Activated T-helper 1 cell treated with Interleukin-2 at 50 U/mL for 16 hours (primary cell): ENCODE measurements at places on chromosomes 2 and 18.

DNA sequence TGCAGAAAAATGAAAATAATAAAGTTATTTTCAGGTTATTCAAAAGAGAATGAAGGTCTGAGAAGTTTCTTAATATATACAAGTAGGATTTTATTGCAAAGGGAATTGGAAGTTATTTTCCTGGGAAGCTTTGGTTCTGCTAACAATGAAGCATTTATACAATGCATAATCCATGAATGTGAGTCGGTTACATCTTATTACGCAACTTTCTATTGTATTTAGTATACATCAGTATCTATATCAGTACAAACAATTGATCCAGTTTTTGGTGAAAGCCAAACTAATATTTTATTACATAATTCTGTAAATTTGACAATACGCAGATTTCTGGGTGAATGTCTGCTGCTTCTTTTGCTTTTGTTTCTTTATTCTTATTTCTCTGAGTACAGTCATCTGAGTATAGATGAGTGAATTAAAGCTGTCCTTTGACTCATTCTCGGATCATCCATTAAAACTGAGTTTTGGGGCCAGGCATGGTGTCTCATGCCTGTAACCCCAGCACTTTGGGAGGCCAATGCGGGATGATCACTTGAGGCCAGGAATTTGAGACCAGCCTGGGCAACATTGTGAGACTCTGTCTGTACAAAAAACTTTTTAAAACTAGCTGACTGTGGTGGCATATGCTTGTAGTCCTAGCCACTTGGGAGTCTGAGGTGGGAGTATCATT lies 108.5 kb downstream of the SOCS6 start:
- DNase-seq = no peak

GRCh38 chr2:131140581-131140980 lies 35.4 kb downstream of the PLEKHB2 start:
- DNase-seq = no peak

DNA sequence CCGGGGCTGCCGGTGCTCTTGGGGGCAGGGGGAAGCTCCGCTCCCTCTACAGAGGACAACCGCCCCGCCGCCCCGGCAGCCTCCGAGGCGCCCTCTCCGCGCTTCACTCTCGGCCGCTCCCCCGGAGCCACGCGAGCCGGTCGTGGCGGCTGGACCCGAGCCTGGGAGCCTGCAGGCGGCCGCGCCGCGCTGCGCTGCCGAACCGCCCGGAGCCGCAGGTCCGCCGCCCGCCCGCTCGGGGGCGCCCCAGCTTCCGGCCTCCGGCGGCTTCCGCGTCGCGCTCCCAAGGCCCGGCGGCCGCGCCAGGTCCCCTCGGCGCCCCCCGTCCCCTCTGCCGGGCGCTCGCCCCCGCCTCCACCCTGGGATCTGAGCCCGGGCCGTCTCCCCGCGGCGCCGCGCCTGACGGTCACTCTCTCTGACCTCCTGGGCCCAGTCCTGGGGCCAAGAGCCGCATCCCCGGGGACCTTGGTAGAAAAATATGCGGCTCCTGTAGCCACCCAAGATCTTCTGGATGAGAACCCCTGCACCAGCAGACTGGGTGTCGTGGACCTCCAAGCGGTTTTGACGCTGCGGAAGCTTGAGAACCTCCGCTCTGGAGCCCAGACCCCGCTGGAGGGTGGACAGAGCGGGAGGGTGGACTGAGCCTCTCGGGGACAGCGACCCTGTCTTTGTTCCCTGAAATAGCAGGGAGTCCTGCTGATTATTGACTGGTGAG lies 44.3 kb downstream of the SERTAD2 start:
- peak; percentile 66 for DNase-seq

GRCh38 chr2:46334389-46335271 lies 37.4 kb downstream of the EPAS1 start:
- DNase-seq = no peak

- DNase-seq = no peak
Observed at GRCh38 chr18:79945118-79946042, 6.1 kb downstream of the SLC66A2 start.

- no peak for DNase-seq
Observed at GRCh38 chr2:236828820-236829219, 256.9 kb upstream of the COPS8 start.

- no peak for DNase-seq
Observed at GRCh38 chr2:50196775-50197480, 835.0 kb downstream of the NRXN1 start.

- DNase-seq = no peak
Observed at GRCh38 chr18:58823412-58823811, 41.3 kb upstream of the ZNF532 start.

DNA sequence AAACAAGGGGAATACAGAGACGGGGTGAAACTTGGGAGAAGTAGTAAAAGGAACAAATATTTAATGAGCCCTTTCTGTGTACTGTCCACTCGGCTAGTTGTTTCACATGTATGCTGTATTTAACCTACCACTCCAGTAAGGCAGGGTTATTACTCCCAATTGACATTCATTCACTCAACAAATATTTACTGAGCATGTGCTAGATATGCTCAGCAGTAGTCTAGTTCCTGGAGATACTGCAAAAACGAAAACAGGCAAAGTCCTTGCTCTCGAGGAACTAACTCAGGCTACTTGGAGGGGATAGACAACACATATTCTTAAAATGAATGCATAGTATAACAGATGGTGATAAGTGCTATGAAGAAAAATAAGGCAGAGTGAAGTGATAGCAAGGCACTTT lies 207.3 kb downstream of the SS18 start:
- DNase-seq = no peak

GRCh38 chr2:154433010-154433409 lies 265.5 kb upstream of the KCNJ3 start:
- no peak for DNase-seq

DNA sequence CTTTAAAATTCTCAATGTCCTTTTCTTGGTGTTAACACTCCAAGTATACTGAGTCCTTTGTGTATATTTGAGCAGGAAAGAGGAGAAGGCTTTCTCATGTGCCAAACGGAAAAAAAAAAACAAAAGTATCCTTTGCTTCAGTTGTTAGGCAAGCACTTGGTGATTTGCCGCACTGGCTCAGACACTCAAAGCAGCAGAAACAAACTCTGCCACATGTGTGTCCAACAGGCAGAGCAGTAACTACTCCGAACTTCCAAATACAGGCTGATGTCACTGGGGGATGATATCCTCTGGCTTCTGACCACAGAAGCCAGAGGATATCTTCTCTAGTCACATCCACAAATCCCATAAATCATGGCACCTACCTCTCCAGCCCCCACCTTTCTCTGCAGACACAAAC lies 108.0 kb upstream of the SALL3 start:
- no peak for DNase-seq

DNA sequence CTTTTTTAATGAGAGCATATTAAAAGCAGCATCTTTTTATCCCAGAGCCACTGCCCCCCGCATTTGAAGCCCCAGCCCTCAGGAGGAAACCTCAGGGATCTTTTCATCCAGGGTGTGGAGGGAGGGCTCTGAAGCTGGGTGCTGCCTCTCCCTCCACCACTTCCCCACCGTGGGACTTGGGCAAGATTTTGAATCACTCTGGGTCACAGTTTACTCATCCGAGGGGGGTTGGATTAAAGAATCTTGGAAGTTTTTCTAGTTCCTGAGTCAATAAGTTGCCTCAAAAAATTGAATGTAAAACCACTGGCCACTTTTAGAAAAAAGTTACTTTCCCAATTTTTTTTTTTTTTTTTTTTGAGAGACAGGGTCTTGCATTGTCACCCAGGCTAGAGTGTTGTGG lies 62.0 kb upstream of the ANKRD44 start:
- DNase-seq = no peak

DNA sequence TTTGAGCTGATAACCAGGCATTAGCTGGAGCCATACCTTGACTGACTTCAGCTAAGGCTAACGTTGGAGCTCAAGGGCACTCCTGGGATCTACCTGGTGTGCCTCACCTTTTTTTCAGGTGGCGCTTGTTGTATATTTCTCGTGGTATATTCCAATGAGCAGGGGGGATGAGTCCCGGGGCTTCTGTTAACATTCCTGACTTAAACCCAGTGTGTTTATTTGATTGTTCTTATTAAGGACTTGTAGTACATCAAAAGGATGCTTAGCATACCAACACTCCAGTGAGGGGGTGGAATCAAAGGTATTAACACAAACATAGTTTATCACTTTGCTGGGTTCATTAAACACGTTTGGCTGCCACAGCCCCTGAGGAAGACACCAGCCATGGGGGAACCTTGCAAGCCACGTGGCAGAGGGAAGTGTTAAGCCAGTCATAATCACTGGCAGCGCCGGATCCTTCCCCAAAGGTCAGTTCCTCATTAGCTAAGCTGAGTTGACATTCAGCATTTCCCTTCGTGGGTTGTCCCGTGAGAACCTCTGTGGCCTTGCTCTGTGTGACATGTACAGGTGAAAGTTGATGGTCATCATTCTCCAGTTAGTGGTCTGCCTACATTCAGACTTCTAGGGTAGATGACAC lies 119.5 kb upstream of the MCFD2 start:
- DNase-seq = no peak

GRCh38 chr18:49013961-49014604 lies 63.3 kb upstream of the SMAD7 start:
- DNase-seq = no peak

GRCh38 chr2:16038621-16039020 lies 98.3 kb downstream of the MYCN start:
- DNase-seq = no peak

DNA sequence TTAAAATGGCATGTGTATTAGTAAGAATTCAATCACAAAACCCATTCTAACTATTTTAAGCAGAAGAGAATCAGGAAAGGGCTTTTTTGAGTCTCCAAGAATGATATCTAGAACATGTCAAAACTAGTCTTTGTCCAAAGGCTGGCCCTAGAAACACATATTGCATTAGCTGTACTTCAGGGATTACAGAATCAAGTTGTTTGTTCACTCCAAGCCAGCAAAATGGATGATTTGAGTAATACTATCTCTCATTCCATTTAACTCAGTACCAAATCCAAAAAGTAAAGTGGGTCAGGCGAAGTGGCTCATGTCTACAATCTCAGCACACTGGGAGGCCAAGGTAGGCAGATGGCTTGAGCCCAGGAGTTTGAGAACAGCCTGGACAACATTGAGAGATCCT lies 41.3 kb downstream of the ATF2 start:
- DNase-seq = no peak

DNA sequence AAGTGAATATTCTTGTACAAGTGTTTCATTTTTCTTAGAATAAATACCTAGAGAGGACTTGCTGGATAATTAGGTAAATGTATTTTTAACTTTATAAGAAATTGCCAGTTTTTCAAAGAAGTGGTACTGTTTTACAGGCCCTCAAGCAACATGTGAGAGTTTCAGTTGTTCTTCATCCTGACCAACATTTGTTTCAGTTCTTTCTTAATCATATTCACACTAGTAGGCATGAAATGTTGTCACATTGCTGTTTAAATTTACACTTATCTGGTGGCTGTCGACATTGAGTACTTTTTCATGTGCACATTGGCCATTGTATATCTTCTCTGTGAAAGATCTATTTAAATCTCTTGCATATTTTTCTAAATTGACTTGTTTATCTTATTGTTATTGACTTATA lies 178.1 kb downstream of the ACOXL start:
- no peak for DNase-seq

GRCh38 chr2:236321415-236321814 lies 57.2 kb upstream of the ASB18 start:
- DNase-seq = no peak

DNA sequence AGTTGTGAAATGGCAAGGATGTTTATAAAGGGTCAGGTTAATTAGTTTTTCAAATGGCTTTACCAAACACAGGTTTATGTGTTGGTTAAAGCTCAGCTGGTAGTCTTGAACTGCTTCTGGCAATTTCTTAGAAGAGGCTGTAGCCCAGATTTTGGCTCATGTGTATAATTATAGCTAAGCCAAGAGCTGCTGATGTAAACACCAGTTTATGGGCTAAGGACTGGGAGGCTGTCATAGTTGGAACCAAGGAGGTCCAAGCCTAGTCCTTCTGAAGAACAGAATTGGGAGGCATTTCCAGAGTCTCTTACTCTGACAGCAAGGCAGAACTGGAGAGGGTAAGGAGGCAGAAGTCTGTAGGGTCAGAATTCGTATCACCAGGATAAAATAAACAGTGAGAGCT lies 25.4 kb downstream of the UBE2E3 start:
- DNase-seq = no peak

DNA sequence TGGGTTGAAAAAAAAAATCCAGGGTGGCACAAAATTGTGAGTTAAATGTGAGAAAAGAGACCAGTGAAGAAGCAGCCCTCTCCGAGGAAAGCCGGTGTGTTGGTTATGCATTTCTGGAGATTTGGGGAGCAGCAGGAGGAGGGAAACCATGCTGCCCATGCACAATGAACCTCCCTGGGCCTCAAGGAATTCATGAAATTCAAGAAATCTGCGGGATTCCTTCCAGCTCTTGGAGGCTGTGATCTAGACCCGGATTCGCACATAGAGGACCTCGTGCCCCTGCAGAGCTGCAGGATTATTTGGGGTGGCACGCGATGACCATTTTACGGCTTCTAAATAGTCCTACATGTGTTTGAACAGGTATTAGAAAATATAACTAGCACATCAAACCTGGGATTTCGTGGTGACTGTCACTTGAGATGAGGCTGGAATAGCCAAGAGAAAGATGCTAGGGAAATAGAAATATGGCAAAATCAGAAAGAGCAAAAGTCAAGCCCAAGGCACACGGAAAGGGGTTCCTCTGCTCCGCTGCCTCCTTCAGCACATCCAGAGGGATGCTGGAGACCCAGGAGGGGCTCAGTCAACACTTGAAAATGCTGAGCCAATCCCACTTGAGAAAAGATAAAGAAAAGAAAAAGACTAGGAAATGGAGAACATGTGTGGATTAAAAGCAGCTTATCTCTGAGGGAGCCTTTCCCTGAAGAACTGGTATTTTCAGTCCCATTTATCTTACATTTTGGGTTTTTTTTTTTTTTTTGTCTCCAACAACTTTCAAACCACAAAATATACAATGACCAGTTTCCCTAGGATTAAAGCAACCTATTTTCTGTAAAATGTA lies 22.0 kb downstream of the KCTD1 start:
- no peak for DNase-seq

- no peak for DNase-seq
Observed at GRCh38 chr2:10345126-10345525, 42.4 kb downstream of the HPCAL1 start.

DNA sequence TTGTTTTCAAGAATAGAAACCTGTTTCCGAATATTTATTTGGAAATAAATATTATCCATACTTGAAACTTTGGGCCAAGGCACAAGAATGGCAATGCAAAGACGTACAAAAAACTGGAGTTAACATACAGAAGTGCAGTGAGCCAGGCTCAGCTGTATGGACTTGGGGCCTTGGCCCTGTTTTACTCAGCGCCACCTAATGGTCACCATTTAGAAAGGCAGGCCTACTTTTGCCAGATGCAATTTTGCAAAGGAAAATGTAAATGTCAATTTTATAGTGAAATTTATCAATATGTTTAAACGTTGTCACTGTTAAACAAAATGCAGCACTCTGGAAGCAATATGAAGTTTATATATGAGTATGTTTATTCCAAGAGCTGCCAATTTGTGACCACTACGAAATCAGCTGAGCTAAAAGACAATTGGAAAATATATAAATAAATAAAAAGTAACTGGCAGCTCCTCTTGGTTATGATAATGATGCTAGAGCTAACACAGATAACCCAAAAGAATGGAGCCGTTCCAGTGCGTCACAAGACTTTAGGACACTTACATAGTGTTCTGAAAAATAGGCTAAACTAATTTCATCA lies 155.0 kb downstream of the ARHGAP15 start:
- DNase-seq = no peak

- no peak for DNase-seq
Observed at GRCh38 chr2:61439241-61440002, 31.5 kb downstream of the USP34 start.

GRCh38 chr2:46909771-46910419 lies 5.7 kb downstream of the MCFD2 start:
- DNase-seq = no peak
